Heart right ventricle (tissue), 16 donors: ENCODE measurements at places on chromosomes 11 and 22. TPM values are rescaled to one million over a fixed set of nuclear protein-coding genes. Genes with fewer than 3 reads are reported as not detected.

GRCh38 chr11:115304774-115305472 is 199.3 kb downstream of the CADM1 start:
- DNase-seq = no peak

GRCh38 chr11:62588966-62589637 is 2.2 kb downstream of the TUT1 start:
- no peak for DNase-seq

DNA sequence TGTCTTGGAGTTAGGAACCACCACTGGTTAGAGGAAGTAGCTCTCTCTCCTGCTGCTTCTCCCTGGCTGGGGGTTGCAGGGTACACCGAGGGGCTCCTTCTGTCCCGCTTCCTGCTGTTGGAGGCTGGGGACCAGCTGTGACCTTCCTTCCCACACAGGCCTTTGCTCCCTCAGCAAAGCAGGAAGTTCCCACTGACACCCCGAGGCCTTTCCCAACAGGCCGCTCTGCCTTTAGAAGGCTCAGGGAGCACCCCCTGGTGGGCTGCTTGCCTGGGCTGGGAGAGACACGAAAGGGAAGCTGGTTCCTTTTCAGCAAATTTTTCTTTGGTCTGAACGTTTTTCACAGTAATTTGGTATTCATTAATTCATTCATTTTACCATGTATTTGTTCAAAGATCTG is 527.9 kb upstream of the B3GAT1 start:
- DNase-seq = peak; percentile 25

GRCh38 chr11:23764286-23764685 is 732.6 kb upstream of the LUZP2 start:
- no peak for DNase-seq

DNA sequence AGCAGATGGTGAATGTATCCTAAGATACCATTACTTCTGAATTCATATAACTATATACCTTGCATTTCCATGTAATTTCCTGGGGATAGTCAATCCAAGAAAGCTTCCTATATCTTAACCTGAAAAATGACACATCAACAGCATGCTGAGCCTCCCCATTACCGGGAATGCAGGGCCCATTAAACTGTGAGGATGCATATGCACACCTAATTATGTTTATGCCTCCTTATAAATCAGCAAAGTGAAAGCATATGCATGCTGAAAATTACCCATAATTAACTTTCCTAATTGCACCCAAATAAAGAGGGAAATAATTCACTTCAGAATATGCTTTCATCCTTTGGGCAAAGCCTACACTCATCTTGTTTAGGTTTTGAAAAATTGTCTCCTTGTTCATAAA is 663.0 kb downstream of the KCNA4 start:
- no peak for DNase-seq

DNA sequence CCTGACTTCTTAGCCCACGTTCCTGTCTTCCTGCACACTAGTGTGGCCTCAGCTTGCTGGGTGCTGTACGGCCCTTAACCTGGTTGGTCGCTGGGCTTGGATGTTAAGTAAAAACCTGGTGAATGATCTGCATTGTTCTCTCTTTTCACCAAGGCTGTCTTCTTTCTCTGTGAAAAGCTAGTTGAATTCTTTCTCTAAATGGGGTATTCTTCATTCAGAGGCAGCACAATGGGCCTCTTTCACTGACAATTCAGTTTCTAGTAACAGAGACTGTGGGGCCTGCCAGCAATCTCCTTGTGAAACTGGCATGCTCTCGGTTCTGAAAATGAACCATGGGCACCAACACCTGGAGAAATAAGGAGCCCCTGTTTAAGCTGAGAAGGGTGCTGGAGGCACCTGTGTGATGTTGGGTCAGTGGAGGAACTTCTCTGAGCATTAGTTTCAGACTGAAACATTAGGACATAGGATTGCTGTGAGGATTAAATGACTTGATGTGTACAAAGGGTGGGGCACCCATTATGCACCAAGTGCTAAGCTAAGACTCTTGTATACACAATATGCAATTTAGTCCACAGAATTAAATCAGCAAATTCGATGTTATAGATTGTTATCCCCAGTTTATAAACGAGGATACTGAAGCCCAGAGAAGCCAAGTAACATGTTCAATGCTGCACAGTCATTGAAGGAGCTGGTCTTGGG is 33.1 kb upstream of the ELF5 start:
- DNase-seq = no peak

DNA sequence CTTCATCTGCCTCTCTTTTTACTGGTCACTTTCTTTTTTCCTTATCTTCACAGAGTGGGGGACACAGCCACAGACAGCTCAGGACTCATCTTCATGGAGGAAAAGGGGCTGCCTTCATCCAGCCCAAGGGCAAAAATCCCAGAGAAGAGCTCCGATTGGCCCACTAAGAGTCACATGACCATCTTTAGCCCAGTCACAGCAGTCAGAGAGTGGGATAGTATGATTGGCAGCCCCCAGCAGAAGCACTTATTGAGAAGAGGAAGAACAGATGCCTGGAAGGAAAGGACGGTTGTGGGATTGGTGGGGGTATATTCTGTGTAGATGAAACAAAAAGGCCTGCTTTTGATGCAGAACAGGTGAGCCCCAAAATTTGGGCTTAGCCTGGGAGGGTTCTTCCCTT is 77.8 kb downstream of the MN1 start:
- no peak for DNase-seq

DNA sequence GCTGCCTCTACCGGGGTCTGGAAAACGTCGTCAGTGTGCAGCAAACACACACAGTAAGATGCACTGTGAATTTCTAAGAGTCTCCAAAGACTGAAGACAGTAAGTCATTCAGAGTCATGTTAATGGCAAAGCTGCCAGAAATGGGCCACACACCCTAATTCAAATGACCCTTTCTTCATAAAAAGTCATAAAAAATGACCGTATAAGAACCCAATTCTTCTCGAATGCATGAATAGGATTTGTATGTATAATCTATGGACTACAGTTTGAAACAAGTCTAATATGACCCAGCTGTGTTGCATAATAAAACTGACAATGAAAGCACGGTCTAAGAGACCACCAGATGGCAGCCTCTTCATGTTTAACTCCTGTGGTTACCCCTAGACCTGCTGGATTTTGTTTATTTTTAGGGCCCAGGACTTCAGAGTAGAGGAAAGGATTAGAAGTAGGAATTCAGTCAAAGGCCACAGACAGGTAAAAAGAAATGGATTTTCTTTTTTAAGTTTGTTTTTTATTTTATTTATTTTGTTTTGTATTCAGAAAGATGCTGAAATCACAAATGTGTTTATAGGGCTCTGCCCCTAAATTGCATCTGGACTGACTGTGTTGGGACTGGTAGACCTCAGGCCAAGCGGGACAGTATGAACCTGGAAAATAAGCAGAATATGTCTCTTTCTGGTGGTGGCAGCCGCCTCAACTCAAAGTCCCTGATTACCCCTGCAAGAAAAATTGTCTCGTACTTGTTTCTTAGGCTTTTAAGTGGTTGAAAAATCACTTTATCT is 32.1 kb upstream of the SLC5A12 start:
- DNase-seq = no peak

- DNase-seq = no peak
Measured at GRCh38 chr11:66116576-66117361, 46.7 kb downstream of the PACS1 start.

DNA sequence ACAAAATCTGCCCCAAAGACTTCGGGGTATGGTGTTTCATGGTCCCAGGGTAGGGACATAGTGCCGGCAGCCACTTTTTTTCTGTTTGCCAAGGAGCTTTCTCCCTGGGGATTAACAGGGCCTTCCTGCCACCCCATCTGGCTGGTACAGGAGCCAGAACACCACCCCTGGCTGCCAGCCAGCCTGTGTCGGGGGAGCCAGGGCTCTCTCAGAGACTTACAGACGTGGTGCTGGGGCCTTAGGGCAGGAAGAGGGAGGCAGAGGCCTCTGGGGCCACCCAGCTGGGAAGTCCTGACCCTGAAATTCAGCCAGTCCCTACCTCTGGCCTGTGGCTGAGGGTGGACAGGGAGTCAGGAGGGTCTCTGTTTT is 52.4 kb upstream of the CDON start:
- DNase-seq = peak; percentile 71

DNA sequence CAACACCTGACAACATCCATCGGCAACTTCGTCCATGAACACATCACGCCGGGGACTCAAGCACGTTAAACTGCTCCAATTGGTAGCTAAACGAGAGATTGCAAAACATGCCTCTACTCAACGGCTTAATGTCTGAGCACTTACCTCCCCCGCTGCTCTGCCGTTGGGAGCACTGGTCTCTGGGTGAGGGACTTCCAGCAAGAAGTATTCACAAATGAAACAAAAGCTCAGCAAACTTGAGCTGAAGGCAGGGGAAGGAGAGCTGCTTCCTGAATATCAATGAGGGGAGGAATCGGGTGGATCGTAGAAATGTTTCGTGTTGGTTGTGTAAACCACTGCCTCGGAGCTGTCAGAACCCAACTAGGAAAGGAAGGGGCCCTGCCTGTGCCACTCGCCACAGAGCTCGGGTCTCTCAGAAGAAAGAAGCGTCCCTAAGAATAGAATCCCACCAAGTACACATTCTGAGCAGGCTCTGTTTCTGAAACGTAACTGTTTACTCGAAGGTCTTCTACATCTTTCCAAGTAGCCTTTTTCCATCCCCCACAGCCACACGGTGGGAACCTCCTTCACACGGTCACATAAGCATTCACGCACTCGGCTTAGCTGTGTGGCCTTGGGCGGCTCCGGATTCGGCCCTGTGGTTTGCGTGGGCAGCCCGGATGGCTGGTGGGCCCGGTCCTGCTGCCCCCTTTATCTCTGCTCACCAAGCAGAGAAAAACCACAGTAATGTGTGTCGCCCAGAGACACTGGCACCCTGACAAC is at the start of gene MLC1:
TSS of gene MLC1 (minus strand) at position 216 of the 762 bp plus-strand sequence. CDS start 524 bp downstream, outside the sequence.
- no peak for DNase-seq

GRCh38 chr11:32148895-32149294 is 58.0 kb downstream of the RCN1 start:
- DNase-seq = no peak

GRCh38 chr11:23653071-23653675 is 792.9 kb upstream of the CCDC179 start:
- DNase-seq = peak; percentile 5

MAML2 gene
- 4.0 TPM for total RNA-seq

KRTAP5-10 gene
- total RNA-seq = not detected

OVCH2 gene
- not detected for total RNA-seq

RASD2 gene
- total RNA-seq = 6.3 TPM

CRYBB3 gene
- total RNA-seq = not detected

FAT3 gene
- 2.4 TPM for total RNA-seq

TRPC6 gene
- total RNA-seq = 0.30 TPM

KCNA4 gene
- 7.3 TPM for total RNA-seq

SLC22A9 gene
- total RNA-seq = not detected
